Right atrium auricular region (tissue), 2 donors: ENCODE measurements at places on chromosomes 7 and 10.

DNA sequence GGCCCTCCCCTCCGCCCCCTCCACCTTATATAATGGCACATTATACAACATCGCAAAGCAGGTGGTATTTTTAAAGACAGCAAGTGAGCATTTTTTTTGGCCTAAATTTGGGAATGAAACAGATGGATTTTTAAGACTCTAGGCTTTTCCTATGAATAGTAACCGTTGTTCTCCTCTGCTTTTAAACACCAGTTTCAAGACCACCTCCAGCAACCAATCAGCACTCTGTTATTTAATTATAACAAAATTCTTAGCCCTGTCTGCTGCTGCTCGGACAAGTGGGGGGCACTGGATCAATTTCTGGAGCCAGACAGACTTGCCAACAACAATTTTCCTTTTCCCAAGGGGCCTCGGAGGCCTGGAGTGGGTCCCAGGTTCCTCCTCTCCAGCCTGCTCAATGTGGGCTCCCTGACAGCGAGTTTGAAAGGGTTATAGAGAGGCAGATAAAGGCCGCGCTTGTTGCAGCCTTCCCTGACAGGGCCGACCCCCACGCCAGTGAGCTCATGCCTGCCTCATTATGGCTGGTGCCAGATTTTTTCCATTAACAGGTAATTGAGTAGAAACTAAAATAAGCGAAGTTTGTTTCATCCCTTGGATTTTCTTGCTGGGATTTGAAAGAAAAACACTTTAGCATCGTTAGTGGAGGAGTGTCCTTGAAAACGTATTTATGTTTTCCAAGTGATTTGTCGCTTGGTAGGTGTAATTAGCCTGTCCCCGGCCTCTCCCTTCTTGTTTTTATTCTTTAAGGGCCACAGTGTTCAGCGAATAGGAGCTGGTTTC lies 227.3 kb downstream of the TCF7L2 start:
- no peak for DNase-seq

DNA sequence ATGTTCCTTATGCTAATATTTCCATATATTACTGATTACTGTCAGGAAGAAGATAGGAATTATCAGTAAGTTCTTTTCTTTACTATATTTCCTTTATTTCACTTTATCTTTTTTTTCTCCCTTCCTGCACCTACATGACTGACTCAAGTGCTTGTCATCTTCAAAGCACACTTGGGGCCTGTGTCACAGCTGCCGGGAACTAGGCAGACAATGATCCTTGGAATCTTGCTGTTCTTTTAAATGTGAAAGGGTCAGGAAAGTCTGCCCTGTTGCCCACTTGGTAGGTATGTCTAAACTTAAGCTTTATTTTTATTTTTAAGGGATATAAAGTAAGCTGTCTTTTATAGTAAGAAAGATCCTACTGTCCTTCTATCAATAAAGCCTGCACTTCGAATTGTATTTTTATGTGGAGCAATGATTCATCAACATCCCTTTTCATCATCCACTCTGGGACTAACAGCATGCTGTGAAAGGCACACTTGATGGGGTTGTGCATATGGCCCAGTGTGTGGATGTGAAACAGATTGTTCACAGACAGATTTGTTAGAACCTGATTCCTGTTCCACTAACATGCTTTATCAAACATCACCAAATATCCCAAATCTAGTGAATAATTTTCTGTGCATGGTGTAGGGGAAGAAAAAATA lies 556.9 kb downstream of the DNAJB9 start:
- DNase-seq, result no peak

- DNase-seq, result no peak
Measured at GRCh38 chr10:15879058-15879457, 18.8 kb upstream of the MINDY3 start.

GRCh38 chr10:92074126-92074887 lies 150.7 kb downstream of the BTAF1 start:
- DNase-seq, result no peak

- no peak for DNase-seq
Measured at GRCh38 chr7:135930565-135931461, 46.3 kb downstream of the MTPN start.

DNA sequence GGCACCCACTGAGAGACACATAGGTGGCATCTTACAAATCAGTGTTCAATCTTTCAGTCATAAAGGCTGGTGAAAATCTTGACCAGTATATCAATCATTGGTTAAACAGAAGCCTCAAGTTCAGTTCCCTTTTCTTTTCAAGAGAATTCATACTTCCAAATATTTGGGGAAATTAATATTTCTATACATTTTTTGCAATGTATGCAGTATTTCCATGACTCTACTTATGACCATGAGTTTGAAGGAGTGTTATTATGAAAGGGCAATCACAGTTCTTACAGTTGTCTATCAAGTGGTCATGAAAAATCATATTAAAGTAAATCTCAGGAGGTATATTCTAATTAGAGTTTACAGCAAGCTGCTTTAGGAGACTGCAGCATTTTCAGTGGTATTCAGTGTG lies 724.0 kb downstream of the ANKRD7 start:
- DNase-seq, result no peak
